Stimulated activated CD8-positive, alpha-beta memory T cell treated with anti-CD3 and anti-CD28 coated beads, Interleukin-15, amount 100 ng/mL, for 24 hours (primary cell): ENCODE measurements at places on chromosomes 11 and 22.

DNA sequence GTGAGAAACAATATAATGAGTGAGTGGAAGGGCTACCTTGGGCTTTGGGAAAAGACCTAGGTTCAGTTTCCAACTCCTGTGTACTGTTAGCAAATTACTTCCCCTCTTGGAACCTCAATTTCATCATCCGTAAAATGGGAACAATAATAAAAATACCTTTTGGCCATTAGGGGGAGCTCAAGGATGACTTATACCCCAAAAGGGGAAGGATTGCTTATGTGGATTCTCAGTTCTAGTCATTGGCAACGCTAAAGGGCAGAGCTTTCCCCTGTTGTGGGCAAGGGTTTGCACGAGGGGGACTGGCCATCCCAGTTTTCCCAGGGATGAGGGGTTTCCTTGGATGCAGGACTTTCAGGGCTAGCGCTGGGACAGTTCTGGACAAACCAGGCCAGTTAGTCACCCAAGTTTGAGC, 3.1 kb upstream of the COMMD9 start:
- no peak for DNase-seq

- DNase-seq = no peak
Measured at GRCh38 chr11:111554532-111554931, 14.0 kb downstream of the LAYN start.

DNA sequence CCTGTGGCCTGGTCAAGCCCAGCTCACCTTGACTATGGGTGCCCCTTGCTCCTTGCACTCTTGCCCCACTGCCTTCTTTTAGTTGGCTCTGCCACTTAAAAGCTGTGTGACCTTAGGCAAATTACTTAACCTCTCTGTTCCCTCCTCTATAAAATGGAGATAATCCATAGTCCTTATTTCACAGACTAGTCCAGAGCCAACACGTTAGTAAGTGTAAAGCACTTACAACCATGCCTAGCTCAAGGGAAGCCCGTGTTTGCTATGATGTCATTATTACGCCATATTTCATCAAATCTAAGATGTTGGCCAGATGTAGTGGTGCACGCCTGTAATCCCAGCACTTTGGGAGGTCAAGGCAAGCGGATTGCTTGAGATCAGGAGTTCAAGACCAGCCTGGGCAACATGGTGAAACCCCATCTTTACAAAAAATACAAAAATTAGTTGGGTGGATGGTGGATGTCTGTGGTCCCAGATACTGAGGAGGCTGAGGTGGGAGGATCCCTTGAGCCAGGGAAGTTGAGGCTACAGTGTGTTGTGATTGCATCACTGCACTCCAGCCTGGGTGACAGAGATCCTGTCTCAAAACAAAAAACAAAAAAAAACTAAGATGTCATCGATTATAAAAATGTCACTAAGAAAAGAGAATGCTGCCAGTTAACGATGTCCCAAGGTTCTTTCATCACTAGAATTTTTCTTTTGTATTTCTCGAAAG, 2.3 kb upstream of the CCDC88B start:
- DNase-seq = no peak

GRCh38 chr11:124867700-124868099, 2.5 kb downstream of the ROBO3 start:
- no peak for DNase-seq

DNA sequence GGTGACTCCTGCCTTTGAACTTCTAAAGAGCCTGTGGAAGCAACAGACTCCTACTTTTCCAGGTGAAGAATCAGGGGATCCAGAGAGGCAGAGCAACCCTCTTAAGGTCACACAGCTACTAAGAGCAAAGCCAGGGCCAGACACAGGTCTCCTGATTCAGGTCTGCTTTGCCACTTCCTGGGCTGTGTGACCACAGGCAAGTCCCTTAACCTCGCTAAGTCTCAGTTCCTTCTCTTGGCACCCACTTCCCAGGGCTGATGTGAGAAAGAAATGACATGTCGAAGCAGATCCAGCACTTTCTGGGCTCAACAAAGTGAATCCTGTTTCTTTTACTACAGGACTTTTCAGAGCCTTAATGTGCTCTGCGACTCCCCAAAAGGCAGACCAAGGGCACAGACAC, 30.2 kb downstream of the UQCR10 start:
- DNase-seq = no peak

GRCh38 chr22:29727131-29727523, 7.3 kb downstream of the CABP7 start:
- no peak for DNase-seq

DNA sequence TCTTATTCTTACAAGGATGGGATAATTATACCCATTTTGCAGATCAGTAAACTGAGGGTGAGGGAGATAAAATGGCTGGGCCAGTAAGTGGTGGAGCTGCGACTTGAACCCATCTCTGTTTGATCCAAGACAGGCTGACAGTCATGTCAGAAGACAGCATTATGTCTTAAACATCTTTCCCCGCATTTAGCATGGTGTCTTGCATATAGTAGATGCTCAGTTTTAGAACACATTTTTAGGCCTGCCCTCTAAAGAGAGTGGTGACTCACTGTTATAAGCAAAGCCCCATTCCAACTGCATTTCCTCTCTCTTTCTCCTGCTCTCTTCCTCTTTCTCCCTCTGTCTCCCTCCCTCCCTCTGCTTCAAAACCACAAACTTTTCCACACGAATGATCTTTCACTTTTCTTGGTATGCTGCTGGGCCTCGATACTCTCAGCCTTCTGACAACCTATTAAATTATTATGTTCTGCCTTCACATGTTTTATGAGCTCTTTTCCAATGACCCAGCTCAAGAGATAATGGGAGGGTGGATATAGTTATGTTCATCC, 25.2 kb downstream of the CWC15 start:
- no peak for DNase-seq

- DNase-seq = no peak
Measured at GRCh38 chr11:68298659-68299516, 13.5 kb upstream of the LRP5 start.

GRCh38 chr22:38017272-38017920, 33.0 kb upstream of the SOX10 start:
- no peak for DNase-seq

DNA sequence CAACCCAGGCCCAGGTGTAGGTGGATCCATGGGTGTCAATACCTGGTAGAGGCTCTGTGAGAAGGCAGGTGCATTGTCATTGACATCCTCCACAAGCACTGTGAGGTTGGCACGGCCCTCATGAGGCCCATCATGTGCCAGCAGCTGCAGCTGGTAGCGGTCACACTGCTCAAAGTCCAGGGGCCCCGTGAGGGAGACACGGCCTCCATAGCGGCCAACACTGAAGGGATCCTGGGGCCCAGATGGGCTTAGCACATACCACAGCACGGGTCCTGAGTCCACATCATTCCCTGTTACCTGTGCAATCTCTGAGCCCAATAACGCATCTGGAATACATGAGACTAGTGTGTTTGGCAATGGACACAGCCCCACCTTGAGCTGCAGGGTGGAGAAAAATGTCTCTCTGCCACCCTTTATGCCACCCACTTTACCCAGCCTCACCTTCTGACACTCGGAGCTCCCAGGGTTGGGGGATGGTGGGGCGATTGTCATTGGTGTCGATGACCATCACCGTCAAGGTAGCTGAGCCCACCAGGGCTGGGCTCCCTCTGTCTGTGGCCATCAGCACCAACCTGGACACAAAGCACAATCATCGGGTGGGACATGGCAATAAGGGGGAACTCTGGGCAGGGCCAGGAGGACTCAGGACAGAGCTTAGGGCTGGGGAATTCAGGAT, 6.1 kb upstream of the TPP1 start:
- DNase-seq = no peak

DNA sequence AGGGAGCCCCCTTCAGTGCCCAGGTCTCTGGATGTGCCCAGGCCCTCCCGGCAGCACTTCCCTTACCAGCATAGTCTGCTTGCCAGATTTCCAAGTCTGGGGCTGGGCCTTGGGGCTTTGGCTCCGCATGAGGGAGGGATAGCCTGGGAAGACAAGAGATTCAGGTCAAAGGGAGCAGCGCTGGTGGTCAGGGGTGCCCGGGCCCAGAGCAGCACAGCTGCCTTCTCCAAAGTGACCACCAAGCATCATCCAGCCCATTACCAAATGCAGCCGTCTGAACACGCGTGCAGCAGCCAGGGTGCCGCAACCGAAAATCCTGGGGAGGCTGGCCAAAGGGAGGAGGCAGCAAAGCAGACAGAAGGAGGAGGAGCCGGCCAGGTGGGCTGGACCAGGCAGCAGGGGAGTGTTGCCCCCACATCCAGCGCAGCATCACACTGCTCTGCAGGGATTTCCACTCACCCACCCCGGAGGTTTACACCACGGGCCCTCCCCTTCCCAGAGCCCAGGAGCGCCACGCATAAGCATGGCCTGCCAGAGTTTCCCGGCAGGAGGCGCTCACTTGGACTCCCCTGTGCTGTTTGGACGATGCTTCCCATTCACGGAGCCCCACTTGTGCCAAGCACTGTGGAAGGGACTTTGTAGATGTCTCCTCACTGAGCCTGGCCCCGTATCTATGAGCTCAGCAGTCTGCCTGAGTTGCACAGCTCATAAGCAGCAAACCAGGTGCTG, 22.5 kb downstream of the TRIM29 start:
- DNase-seq = no peak

DNA sequence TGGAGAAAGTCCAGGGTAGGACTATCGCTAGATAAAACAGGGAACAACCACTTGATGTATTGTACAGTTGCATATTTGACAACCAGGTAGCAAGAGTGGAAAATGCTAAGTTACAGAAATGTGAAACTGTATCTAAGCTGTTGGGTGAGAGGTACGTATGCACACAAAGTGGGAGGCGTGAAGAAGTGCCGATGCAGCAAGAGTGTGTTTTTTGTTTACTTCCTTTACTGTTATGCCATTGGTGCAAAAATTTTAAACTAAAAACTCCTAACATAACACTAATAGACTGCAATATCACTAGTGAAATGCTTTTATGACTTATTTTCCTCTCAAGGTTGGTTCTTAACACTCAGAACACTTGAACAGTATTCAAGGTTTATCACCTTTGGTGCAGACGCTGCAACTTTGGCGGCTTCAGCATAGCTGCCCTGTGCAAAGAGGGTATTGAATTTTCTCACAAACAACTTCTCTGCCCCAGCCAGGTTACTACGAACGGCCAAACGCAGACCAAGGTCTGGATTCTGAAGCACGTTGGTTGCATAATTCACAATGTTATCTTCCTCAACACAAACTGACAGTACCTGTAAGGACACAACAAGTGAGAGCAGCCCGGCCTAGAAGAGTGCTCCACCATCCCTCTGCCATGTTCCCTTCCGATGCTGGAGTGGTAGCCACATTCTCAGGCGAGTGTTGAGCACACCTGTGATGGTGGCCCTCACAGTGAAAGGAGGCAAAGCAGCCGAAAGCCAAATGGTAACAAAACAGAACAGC, 55.8 kb upstream of the SLC25A1 start:
- no peak for DNase-seq

GRCh38 chr11:81222491-81222890, 1511.2 kb downstream of the FAM181B start:
- DNase-seq = no peak

DNA sequence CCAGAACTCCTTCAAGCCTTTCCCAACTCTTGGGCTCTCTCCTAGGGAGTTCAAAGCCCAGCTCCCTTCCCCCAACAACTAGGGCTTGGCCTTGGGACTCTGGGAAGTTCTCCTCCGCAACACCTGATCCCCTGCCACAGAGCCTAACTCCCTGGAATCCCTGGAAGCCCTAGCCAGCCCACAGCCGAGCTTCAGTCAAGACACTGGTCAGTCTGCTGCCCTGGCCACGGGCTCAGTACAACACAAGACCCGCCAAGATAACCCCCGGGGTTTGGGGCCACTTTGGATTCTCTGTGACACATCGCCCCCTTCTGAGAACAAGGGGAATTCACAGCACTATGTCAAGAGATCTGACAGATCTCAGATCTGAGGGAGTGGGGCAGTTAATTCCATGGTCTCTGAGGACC, 58.3 kb downstream of the SLC22A12 start:
- DNase-seq = no peak

GRCh38 chr11:92330114-92330513, 105.5 kb downstream of the FAT3 start:
- no peak for DNase-seq

GRCh38 chr22:45999379-45999971, 22.5 kb upstream of the WNT7B start:
- no peak for DNase-seq

- no peak for DNase-seq
Measured at GRCh38 chr11:107860688-107861087, 2.1 kb upstream of the SLC35F2 start.

DNA sequence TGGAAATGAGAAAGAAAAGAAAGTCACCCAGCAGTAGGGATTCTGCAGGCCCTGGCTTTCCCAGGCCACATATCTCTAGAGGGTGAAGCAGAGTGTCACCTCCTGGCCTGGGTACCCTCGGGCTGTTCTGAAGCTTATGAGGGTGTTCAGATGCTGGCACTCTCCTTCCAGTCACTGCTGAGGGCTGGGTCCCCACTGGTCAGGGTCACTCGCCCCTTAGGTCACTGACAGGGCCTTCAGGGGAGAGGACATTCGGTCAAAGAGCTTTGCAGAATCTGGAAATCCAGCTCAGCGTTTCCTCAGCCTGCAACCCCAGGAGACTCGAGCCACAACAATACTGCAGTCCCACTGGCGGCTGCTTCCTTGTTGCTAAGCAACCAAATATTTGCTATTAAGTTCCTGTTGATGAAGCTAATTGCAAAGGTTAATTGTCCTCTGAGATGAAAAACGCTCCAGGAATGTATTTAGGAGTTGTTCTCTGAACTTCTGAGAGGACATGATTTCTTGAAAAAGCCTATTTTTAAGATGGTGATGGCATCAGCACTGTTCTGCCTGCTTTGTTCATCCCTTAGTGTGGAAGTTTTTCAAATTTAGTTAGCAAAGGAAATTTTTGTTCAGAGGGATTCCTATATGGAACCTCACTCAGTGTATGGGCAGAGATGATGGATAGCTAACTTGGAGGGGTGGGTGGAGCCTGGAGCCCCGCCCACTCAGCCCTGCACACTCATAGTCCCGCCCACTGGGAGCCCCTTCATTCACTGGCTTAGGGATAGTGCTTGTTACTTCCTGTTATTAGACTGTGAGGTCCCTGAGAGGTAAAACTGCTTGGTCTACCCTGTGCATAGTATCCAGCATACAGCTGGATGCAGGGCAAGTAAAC, 109.2 kb downstream of the CSNK2A3 start:
- no peak for DNase-seq

- no peak for DNase-seq
Measured at GRCh38 chr22:40726514-40726913, 47.2 kb downstream of the MCHR1 start.

DNA sequence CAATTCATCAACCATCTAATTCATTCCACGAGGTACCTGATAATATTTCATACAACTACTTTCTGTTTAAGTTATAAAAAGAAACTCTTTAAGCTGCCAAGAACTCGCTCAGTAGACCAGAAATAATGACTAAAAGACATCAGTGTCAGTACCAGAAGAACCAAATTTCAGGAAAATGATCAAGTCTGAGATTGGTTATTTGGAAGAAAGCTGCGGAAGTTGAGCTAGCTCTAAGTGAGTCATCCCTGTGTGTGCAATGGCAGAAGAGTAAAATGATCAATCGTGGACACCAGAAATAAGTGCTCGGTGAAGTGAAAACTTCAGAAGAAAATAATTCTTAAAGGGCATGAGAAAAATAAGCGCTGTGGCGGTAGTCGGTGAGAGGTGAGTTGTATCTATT, 933.2 kb upstream of the CHORDC1 start:
- no peak for DNase-seq

- DNase-seq = no peak
Measured at GRCh38 chr11:34870548-34871196, 45.5 kb downstream of the APIP start.
